Hematopoietic multipotent progenitor cell treated with erythropoietin and hydrocortisone succinate and interleukin-3 and kit ligand, for 15 days (in vitro differentiated cells): ENCODE measurements at places on chromosomes 13 and 19.

DNA sequence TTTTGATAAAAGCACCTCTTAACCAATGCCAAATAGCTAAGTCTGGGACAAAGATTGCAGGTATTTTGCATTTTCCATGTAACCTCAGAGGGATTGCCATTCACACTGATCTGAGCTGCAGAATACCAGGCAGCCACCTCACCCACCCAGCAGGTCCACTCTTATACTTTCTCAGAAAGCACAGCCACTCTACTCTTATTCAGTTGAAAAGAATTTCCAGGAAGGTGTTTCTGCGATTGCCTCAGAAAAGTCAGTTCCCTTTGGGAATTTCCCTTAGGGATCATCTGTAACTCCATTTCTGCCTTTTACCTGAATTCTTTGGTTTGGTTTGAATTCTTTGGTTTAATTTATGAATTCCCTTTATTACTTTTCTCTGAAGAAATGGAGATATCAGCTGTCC lies 904 bp upstream of the ALOX5AP start:
- DNase-seq = no peak

GRCh38 chr13:48009284-48009683 lies 8.2 kb upstream of the SUCLA2 start:
- DNase-seq = no peak

DNA sequence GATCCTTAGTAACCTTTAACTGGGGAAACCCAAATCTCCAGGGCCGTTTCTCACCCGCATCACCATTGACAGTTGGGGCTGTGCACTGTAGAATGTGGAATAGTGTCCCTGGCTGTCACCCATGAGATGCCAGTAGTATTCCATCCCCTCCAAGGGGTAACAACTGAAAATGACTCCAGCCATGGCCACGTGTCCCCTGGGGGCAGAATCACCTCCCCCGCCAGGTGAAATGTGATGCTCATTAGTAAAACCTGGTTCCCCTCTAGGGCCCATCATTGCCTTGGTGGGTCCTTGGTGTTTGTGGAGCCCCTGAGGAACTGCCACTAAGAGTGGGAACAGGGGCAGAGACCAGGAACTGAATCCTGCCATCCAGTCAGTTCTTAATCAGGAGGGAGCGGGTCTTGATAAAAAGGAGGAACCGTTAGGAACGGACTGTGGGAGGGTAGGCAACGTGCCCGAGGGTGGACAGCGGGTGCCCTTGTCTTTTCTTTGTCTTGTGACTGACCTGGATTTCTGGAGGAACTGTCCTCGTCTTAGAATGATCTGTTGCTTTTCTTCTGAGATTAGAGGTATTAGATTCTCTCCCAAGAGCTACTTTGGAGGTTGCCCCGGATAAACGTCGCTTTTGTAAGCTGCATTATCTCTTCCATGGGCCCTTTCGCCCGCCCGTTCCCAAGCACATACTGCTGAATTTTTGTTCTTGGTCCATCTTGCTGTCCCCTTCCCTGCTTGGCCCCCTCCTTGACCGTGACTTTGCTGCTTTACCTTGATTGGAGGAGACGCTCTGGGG lies 3.5 kb downstream of the MYO9B start:
- DNase-seq = no peak

GRCh38 chr19:12145348-12145747 lies 5.2 kb upstream of the ZNF20 start:
- no peak for DNase-seq

DNA sequence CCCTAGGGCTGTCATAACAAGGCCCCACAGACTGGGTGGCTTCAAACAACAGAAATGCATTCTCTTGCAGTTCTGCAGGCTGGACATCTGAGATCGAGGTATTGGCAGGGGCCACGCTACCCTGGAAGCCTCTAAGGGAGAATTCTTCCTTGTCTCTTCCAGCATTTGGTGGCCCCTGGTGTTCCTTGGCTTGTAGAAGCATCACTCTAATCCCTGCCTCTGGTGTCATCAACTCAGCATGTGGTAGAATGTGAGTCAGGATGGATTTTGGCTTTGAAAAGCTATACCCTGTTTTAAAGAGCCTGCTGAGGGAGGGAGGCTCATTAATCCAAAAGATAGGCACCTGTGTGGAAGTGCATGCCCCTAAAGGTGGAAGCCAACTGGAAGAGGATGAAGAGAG lies 7.9 kb upstream of the GGACT start:
- no peak for DNase-seq

- DNase-seq = peak; percentile 3
Measured at GRCh38 chr19:56477429-56478338, 539 bp upstream of the ZNF667 start.

GRCh38 chr13:37476874-37477273 lies 121.7 kb downstream of the POSTN start:
- no peak for DNase-seq

GRCh38 chr13:59680429-59681024 lies 483.2 kb downstream of the DIAPH3 start:
- peak; percentile 7 for DNase-seq

- no peak for DNase-seq
Measured at GRCh38 chr13:41064493-41064892, 3.2 kb downstream of the WBP4 start.

DNA sequence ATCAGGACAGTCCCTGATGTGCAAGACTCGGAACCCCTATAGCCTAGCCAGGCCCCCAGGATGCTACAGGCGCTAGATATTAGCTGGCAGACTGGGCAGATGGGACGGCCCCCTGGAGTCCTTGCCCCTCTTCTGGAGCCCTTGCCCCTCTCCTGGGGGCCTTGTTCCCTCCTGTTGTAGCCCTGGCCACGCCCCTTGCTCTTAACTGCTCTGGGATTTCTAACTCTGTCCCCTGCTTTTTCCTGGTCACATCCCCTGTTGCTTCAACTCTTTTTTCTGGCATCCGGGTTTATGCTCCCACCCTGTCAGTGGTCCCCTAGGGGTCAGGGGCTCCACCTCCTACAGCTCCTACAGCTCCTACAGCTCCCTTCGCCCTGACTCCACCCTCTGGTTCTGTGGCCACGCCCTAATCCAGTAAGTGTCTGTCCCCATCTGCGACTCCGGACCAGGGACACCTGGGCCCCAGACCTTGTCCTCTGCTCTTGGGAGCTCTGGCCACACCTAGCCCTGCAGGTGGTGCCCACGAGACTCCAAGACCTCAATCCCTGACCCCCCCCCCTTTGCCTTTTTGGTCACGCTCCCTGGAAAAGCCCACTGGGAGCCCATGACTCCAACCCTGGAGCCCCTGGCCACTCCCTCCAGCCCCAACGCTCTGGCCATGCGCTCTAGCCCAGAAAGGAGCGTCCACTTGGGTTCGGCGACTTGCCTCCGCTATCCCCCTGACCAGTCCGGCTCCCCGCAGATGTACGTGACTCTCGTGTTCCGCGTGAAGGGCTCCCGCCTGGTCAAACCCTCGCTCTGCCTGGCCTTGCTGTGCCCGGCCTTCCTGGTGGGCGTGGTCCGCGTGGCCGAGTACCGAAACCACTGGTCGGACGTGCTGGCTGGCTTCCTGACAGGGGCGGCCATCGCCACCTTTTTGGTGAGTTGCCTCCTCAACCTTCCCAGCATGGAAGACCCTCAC lies 6.8 kb downstream of the PLPPR2 start:
- DNase-seq = no peak

- no peak for DNase-seq
Measured at GRCh38 chr13:59873856-59874255, 289.9 kb downstream of the DIAPH3 start.

- DNase-seq = no peak
Measured at GRCh38 chr19:49437231-49437630, 4.1 kb downstream of the SLC17A7 start.

GRCh38 chr19:47124937-47125668 lies 5.5 kb upstream of the SAE1 start:
- DNase-seq = peak; percentile 87

DNA sequence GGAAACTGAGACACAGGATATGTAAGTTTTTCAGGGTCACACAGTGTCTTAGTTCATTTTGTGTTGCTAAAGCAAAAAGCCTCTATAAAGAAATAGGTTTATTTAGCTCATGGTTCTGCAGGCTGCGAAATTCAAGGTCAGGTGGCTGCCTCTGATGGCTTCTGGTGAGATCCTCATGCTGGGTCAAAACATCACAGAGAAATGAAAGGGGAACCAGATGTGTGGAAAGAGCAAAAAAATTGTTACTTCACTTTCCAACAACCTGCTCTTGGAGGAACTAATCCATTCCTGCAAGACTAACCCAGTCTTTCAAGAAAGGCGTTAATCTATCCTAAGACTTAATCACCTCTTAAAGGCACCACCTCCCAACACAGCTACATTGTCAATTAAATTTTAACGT lies 64.2 kb upstream of the UBL3 start:
- no peak for DNase-seq

GRCh38 chr13:112487127-112487517 lies 100.8 kb downstream of the TUBGCP3 start:
- DNase-seq = no peak

DNA sequence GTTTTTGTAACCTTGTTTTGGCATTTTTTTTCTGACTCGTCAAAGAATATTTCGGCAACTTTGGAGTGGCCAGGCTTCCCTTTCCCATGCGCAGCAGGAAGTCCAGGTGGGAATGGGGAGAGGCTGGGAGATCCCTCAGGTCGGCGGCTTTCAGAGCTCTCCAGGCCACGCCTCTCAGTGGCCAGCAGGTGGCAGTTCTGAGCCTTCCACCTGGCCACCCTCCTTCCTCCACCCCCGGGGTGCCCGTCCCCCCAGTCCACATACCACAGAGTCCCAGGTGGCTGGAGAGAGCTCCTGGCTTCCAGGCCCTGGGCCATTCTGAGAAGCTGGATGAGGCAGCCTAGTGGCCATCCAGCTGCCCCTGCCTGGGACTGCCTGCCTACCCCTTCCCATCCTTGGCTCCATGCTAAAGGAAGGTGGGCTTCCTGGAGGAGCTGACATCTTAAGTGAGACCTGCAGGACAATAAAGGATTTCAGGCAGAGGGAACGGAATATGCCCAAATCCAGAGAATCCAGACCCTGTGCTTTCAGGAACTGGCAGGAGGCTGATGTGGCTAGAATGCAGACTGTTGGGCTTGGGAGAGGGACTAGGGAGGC lies 46.3 kb downstream of the CCNE1 start:
- DNase-seq = peak; percentile 25

- DNase-seq = no peak
Measured at GRCh38 chr19:13951799-13952153, 533 bp upstream of the DCAF15 start.

DNA sequence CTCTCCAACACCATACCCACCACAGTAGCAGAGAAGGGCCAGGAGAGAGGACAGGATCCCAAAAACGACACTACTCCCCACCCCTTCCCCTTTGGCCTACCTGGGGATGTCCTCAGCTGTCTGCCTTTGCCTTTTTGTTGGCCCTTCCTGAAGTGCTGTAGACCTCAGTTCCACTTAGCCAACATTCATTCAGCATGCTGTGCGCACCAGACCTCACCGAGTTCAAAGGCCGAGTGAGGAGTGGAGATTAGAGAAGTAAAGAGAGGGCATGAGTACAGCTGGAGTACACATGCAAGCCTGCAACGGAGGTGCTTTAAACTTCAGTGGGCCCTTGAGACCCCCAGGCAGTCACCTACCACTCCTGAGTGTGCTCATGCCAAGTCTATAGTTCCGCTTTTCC lies 99.0 kb downstream of the TEX26 start:
- no peak for DNase-seq

- DNase-seq = no peak
Measured at GRCh38 chr13:44017756-44018309, 138.1 kb downstream of the LACC1 start.

DNA sequence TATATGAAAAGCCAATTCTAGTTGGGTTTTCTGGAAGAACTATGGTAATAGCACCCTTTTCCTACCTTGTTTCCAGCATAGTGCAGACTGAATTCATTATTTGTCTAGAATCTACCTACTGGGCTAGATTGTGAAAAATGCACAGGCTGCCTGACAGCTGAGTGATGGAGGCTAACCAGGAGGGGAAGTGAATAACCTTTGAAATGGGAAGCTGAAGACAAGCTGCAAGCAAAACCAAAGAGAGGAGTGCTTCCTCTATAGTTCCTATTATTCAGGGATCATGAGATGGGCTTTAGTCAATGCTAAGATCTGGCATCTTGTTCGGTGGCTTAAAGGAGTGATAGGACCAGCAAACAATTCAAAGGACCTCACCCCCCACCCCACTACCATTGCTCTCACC lies 26.9 kb downstream of the MZT1 start:
- no peak for DNase-seq

GRCh38 chr19:16628984-16629691 lies 1.1 kb upstream of the MED26 start:
- DNase-seq = no peak

- no peak for DNase-seq
Measured at GRCh38 chr13:72463561-72463960, 263.9 kb downstream of the MZT1 start.

DNA sequence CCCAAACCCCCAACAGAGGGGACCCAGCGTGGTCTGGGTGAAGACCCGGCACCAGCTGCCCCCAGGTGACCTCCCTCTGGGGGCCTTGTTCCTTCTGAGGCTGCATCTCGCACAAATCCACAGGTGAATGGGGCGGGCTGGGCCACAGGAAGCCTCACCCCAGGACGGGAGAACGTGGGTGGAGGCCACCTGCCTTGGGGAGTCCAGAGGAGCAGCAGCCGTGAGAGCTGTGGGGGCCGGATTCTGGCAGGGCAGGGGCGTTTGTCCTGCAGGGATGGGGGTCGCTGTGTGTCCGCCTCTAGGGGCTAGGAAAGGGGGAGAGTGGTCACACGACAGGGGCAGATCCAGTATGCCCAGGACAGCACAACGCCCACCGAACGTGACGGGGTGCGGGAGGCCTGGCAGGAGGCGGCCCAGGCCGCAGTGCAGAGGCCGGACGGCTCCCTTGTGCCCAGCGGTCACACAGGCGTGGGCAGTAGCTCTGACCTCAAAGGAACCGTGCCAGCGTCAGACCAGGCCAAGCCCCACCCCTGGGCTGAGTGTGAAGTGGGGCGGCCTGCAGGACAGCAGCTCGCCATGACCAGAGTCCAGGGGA lies 6.7 kb downstream of the POLR2E start:
- DNase-seq = no peak

DNA sequence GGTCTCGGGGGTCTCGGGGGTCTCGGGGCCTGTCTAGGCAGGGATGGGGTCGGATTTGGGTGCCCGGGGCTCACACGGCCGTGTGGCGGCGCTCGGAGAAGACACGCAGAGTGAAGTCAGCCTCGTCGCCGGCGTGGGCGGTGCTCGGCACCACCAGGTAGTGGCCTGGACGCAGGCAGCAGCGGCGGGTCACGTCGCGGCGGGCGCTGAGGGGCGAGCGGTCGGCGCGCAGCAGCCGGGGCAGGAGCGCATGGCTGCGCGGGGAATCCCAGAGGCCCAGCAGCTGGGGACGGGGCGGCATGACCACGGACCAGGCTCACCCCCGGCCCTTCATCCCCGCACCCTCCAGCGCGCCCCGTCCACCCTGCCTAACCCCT lies 8.2 kb downstream of the CAPN12 start:
- DNase-seq = no peak
